ENCODE measurements at places on chromosomes 13 and 19.

- DNase-seq, result no peak
These were observed 4.6 kb upstream of the SLC25A30 start for GRCh38 chr13:45422731-45423292.

DNA sequence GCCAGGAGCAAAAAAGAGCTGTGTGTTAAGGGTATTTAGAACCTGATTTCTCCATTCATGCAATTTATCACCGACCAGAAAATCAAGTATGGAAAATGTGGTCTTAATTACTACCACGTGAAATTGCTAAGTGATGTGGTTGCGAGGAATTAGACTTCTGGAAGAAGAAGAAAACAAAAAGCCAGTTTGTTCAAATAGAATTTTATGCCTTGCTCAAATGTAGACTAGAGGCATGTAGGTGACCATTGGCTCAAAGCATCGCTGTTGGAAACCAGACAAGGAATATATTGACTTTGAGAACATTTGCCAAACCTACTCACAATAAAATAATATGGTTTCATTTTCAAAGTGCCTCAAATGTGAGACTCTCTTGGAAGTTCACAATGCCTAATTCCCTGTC lies 57.3 kb upstream of the LRCH1 start:
- DNase-seq, result peak; percentile 6

- DNase-seq, result no peak
These were observed 50.7 kb downstream of the UGGT2 start for GRCh38 chr13:96002322-96003131.

GRCh38 chr13:39245688-39246087 lies 207.4 kb downstream of the NHLRC3 start:
- DNase-seq, result no peak

DNA sequence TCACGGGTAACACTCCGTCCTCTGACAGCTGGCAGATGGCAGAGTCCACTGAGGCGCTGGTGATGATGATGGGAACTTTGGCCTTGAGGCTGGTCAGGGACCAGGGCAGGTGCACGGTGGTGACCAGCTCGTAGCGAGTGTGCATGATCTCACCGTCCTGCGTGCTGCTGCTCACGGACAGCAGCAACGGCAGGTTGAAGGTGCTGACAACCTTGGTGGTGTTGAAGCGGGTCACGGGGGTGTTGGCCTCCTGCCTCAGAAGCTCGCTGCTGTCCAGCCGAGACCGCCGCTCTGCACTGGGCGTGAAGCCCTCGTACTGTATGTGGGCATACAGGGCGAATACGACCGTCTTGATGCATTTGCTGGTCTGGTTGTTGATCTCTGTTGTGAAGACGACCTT lies 11.6 kb downstream of the ARRDC5 start:
- no peak for DNase-seq

GRCh38 chr13:111976474-111977178 lies 90.3 kb upstream of the SOX1 start:
- no peak for DNase-seq

DNA sequence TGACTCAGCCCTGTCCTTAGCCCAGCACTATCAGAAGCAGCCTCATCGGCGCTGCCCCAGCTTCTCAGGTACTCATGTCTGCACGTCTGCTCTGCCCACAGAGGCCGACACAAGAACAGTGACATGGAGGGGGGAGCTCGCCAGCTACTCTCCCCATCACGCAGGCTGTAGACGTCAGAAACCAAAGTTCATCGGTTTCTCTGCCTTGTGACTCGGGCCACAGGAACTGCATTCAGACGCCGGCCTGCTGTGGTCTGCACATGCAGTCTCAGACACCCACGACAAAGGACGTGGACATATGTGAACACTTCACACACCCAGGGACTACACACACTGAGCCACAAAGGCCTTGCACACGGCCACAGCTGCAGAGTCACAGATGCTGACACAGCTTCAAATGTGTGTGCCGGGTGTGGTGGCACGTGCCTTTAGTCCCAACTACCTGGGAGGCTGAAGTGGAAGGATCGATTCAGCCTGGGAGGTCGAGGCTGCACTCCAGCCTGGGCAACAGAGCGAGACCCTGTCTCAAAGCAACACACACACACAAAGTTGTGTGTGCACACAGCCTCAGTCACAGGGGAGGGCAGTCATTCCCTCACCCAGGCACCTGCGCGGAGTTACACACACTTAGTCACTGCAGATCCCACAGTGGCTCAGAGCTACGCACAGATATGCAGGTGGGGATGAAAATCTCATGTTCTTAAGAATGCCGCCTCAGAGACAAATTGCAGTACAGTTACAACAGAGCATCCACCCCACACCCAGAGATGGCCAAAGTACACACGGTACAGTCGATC lies 4.9 kb upstream of the ZFP36 start:
- DNase-seq, result no peak

DNA sequence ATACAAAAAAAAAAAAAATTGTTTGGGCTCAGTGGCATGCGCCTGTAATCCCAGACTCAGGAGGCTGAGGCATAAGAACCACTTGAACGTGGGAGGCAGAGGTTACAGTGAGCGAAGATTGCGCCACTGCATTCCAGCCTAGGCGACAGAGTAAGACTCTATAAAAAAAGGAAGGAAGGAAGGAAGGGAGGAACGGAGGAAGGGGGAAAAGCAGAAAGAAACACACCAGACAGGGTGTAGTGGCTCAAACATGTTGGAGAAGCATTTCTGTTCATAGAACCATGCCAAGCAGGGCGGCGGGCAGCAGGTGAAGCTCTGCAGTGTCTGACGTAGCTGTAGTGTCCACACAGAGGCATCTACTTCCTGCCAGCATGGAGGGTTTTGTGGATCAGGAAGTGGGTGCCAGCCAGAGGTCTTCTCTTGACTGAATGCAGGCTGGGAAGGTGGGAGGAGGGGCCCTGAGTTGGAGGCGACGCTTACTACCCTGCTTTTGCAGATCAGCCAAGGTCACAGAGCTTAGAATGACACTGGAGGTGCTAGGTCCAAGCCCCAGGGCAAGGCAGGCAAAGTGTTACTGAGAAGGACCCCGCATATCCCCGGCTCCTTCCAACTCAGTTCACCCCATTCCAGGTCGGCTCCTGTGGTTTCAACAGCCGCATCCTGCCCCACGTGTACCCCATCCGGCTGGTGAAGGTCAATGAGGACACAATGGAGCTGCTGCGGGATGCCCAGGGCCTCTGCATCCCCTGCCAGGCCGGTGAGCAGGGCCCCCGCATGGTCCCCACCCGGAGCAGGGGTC lies 11.6 kb upstream of the PGLS start:
- peak; percentile 69 for DNase-seq

DNA sequence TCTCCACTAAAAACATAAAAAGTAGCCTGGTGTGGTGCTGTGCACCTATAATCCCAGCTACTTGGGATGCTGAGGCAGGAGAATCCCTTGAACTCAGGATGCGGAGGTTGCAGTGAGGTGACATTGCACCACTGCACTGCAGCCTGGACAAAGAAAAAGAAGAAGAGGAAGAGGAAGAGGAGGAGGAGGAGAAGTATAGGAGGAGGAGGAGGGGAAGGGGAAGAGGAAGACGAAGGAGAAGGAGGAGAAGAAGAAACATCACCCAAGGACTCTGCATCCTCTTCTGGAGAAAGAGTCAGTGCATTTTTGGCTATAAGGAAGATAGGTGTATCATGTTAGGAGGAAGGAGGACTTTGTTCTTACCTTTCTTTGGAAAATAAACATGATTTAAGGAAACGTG lies 13.0 kb upstream of the FPR3 start:
- DNase-seq, result no peak

DNA sequence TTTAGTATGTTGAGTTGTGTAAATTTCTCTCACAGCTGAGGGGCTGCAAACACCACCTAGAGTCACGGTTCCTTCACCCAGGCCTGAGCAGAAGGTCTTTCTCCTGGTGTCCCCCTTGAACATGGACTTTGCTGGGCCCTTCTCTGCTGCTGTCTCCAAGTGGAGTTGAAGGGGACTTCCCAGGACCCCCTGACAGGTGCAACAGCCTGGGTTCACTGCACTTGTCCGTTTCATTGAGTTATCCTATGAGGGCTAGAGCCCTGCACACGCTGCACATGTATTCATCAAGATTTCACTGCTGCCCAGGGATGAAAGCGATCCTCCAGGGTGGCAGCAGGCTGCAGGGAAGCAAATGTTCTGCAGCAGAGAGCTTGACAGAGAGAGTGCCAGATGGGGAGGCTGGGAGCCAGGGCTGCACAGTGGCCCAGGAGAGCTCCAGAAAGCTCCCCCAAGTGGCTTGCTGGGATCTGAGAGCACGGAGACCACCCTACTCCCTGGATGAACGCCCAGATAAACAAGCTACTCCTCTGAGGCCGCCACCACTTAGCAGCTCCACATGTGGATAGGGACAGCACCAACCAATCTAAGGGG lies 10.3 kb downstream of the TMEM272 start:
- no peak for DNase-seq

- no peak for DNase-seq
These were observed 881.1 kb downstream of the PCDH9 start for GRCh38 chr13:66348745-66349690.

DNA sequence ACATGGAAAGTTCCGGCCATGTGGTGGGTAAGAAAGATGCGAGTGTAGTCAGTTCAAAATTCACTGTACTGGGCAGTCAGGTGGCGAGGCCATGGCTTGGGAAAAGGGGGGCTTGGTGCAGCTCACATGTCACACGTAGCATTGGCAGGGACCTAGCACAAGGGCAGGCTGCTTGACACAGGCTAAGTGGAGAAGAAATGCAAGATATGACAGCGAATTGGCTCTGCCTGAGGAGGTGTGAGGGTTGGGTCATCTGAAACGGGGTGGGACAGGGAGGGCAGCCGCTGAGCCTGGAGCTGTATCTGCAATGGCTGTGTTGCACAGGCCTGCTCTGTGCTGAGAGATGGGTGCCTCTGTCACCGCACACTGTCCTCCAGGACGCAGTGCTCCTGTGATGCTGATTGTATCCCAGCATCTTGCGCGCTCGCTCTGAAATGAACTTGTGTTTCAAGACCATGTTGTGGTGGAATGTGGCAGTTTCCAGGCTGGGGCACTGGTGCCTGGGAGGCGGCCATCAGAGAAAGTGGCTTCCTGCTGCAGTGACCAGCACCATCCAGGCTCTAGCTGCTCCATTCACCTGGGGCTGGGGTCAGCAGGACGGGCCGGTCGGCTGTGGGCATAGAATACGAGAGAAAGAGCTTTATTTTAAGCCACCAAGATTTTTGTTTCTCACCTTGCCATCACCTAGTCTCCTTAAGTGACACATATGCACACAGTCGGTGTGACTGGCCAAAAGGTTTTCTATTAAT lies 70.3 kb downstream of the TEX29 start:
- no peak for DNase-seq

GRCh38 chr13:68574053-68574452 lies 1343.9 kb upstream of the PCDH9 start:
- no peak for DNase-seq
